IPS-NIHi11 (cell line): ENCODE measurements at places on chromosomes 6 and 20.

DNA sequence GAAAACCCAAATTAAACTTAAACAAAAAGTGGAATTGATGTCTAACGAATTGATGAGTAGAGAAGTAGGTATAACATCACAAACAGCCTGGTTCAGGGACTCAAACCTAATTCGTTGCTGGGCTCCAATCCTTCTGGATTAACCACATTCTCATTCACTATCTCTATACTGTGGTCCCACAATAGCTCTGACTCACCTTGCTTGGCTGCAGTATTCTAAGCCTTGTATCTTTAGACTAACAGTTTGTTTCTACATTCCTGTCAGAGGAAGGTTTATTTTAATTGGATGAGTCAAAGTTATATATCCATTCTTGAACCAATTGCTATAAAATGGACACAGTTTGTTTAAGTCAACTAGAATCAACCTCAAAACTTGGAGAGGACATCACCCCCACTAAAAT is 530.5 kb upstream of the PTCHD4 start:
- no peak for DNase-seq

- DNase-seq = no peak
Observed at GRCh38 chr6:152135755-152136448, 328.4 kb downstream of the ESR1 start.

- no peak for DNase-seq
Observed at GRCh38 chr6:143955971-143956370, 52.1 kb downstream of the PLAGL1 start.

DNA sequence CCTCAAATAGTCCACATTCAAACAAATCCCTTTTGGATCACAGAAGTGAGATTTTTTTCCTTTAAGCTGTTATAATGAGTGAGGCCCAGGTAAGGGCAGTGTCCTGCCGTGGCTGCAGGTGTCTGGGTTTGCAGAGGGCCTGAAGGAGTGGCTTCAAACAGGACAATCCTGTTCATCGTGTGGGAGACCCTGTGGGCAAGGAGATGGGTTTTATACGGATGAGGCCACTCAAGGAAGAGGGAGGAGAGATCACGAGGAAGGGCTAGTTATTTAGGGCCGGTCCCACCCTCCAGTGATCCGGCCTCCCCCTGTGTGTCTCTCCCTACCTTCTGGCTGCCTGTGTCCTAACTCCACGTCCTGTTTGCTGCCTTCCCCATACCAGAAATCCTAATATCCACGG is 33.8 kb downstream of the PPP1R14C start:
- no peak for DNase-seq

- no peak for DNase-seq
Observed at GRCh38 chr6:110761371-110761770, 53.9 kb downstream of the CDK19 start.

- no peak for DNase-seq
Observed at GRCh38 chr20:58073945-58074856, 154.3 kb downstream of the ANKRD60 start.

DNA sequence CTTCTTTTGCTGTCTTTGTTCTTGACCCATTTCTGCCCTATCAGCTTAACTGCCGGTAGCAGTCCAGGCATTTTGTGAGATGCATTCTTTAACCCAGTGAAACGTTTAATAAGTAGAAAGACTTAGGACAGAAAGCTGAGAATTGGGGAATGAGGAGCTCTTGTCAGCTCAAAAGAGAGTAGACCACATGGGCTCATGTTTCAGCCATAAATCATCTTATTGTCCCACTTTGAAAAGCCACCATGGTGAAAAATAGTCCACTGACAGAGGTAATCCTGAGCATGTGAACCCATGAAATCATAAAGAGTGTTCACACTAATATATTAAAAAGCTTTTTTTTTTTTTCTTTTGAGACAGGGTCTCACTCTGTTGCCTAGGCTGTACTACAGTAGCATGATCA is 16.3 kb downstream of the ORC3 start:
- no peak for DNase-seq

- no peak for DNase-seq
Observed at GRCh38 chr20:57102160-57102559, 164.3 kb downstream of the BMP7 start.

GRCh38 chr20:40902661-40903060 is 126.0 kb upstream of the TOP1 start:
- no peak for DNase-seq

GRCh38 chr6:13916230-13916944 is 8.4 kb upstream of the RNF182 start:
- no peak for DNase-seq

DNA sequence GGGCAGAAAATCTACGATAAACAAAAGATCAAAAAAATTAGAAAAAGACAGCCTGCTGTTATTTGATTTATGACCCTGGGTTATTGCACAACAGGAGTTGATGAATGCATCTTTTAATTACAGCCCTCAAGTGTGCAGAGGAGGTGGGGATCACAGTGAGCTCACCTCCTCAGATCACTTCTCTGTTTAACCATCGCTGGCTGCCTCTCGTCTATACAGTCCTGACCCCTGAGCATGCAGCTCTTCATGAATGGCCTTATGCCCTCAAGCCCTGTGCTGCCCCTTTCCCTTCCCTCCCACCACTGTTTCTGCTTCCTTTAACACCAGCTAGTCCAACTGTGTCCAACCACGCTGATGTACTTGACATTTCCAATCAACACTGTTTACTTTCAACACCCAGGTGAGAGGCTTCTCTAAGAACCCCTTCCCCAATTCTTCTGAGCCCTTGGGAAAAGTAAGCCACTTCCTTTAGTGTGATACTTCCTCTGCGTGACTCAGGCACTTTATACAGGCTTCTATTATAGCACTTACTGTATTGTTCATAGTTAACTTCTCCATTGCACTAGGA is 60.6 kb upstream of the RIPOR2 start:
- DNase-seq = no peak

DNA sequence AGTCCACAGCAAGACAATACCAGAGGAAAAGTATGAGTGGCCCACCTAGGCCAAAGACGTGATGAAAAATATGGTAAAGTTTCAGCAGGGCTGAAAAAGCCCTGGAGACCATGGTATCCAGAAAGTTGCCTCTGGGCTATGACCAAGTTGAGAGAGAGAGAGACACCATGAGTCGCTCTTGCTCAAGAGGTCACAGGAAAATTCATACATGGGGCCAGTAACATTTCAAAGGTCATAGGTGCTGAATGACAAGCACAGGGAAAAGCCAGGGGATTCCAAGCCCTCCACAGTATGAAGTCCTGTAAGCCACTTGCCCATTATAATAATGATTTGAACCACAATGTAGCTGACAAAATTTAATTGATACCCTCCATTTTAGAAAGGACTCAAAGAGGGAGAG is 657.7 kb upstream of the CITED2 start:
- no peak for DNase-seq

GRCh38 chr6:149855040-149855654 is 9.0 kb downstream of the LRP11 start:
- DNase-seq = no peak

- no peak for DNase-seq
Observed at GRCh38 chr20:57567471-57568079, 6.7 kb downstream of the PCK1 start.

GRCh38 chr6:154476494-154476893 is 34.0 kb downstream of the CNKSR3 start:
- no peak for DNase-seq

DNA sequence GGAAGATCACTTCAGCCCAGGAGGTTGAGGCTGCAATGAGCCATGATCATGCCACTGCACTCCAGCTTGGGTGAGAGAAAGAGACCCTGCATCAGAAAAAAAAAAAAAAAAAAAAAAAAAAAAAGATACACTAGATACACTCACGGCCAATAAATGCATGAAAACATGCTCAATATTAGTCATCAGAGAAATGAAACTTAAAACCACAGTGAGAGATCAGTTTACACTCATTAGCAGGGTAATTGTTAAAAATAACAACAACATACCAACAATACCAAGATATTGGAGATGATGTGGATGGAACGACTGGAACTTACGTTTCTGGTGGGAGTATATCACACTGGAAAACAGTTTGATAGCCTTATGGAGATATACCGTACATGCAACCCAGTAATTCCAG is 29.9 kb downstream of the HS3ST5 start:
- no peak for DNase-seq

DNA sequence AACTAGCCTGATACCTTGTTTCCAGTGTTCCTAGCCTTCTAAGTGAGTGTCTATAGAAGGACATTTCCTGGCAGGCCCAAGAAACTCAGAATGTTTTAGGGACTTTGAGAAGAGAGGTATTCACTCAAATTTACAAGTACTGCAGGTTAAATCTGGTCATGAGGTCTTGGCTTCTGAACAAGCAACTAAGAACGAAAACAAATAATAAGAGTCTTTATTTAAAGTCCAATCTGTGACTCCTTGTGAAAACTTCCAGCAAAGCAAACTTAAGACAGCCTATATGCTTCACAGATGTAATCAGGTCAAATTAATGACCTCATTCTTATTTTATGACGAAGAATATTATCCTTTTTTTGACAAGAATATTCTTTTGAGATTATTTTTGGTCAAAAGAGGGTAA is 79.4 kb upstream of the PRSS16 start:
- DNase-seq = no peak

DNA sequence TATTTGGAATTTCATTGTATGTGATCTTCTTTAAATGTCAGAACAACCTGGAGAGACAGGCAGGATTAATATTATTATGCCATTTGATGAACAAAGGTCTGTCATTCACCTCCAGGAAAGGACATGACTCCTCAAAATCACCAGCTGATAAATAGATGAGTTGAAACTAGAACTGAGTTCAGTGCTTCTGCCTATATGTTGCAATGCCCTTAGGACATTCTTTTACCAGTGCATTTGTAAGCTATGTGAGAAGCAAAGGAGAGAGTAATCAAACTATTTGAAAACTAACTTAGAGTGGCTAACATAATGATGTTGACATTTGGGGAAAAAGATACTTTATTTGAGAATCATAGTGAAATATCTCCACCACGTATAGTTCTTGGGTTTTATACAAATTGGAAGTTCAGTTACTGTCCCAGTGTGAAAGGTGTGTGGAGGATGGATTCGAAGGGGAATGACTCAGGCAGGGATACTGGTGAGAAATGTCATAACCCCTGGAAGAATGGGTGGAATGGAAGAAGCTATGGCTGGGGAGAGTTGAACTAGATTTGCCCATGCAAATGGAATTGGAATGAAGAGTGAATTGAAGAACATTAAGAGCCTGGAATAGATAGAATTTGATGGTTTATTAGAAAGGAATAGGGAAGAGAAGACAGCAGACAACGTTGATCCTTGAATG is 21.5 kb downstream of the PKIB start:
- no peak for DNase-seq

GRCh38 chr6:46377209-46377608 is 114.0 kb downstream of the RCAN2 start:
- DNase-seq = no peak

GRCh38 chr6:169175360-169175887 is 78.2 kb downstream of the THBS2 start:
- DNase-seq = no peak

DNA sequence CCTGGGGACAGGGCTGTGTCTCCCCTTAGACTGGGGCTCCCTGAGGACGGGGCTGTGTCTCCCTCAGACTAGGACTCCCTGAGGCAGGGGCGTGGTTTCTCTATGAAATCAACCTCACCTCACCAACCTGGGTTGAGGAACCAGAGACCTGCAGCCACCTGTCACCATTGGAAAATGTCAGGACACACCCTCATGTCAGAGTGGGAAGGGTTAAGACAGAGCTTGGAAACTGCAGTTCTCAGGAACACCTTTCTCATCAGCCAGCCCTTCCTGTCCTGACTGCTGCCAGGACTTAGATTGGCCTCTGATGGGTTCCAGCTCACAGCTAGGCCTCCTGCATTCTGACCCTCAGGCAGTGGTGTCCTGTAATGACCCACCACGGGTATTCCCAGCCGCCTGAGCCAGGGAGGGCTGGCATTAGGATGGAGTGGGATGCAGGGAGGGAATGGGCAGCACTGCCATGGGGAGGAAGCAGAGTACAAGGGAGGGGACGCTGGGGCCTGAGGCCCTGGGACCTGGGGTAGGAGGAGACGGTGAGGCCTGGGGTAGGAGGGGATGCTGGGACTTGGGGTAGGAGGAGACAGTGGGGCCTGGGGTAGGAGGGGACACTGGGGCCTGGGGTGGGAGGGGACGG is 76.3 kb downstream of the MRPL14 start:
- DNase-seq = no peak

DNA sequence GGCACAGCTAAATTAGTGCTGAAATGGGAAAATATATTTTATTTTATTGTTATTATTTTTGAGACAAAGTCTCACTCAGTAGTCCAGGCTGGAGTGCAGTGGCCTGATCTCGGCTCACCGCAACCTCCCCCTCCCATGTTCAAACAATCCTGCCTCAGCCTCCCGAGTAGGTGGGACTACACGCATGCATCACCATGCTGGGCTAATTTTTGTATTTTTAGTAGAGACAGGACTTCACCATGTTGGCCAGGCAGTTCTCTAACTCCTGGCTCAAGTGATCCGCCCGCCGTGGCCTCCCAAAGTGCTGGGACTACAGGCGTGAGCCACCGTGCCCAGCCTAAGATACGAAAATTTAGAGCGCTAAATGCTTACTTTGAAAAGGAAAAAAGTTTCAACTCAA is 4.8 kb downstream of the RAB23 start:
- DNase-seq = no peak

DNA sequence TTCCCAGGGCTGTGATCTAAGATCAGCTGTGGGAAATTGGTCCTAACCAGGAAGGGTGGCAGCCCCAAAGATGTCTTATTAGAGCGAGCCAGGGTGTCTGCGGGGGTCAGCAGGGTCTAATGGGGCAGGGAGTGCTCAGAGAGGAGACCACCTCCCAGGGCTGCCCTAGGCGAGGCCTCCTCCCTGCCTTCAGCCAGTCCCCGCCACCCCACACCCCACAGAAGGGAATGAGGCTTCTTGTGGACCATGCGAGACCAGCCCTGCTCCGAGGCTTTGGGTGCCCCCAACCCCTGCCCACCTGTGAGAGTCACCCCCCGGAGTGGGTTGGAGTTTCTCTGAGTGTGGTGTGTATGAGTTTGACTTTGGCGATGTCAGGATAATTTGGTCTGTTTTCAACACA is 37.8 kb downstream of the SYNJ2 start:
- DNase-seq = no peak

DNA sequence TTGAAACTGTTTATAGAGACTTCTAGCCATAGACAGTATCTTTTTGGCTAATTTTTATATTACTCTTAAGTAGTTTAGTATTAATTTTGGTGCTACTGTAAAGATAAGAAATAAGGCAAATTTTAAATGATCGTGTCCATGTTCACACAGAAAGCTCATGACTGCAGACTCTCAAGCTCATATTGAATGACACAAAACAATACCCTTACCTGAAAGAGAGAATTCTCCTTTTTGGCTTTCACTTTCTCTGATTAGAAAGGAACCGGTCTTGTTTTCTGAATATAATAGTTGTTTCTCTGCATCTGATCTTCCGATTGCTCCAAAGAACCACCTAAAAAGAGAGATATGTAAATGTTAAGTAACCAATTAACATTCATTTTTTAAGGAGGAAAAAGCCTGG is 57.0 kb downstream of the FRK start:
- DNase-seq = no peak

GRCh38 chr20:60258255-60258863 is 300.1 kb downstream of the CDH26 start:
- no peak for DNase-seq

GRCh38 chr6:124027392-124027791 is 223.7 kb downstream of the NKAIN2 start:
- no peak for DNase-seq
